ENCODE measurements at places on chromosomes 16 and 17. TPM values are rescaled to one million over a fixed set of nuclear protein-coding genes. Genes with fewer than 3 reads are reported as not detected.

The KRTAP4-5 gene
- not detected for total RNA-seq

The MT1A gene
- total RNA-seq, result not detected

The PRSS27 gene
- 1.2 TPM for total RNA-seq

The TMC8 gene
- total RNA-seq, result 4.6 TPM

Data from PC-3 (cell line).